Small intestine (tissue), 16 donors: ENCODE measurements at places on chromosomes 3 and 15.

GRCh38 chr3:19110335-19110895 is 37.9 kb upstream of the KCNH8 start:
- DNase-seq, result no peak

DNA sequence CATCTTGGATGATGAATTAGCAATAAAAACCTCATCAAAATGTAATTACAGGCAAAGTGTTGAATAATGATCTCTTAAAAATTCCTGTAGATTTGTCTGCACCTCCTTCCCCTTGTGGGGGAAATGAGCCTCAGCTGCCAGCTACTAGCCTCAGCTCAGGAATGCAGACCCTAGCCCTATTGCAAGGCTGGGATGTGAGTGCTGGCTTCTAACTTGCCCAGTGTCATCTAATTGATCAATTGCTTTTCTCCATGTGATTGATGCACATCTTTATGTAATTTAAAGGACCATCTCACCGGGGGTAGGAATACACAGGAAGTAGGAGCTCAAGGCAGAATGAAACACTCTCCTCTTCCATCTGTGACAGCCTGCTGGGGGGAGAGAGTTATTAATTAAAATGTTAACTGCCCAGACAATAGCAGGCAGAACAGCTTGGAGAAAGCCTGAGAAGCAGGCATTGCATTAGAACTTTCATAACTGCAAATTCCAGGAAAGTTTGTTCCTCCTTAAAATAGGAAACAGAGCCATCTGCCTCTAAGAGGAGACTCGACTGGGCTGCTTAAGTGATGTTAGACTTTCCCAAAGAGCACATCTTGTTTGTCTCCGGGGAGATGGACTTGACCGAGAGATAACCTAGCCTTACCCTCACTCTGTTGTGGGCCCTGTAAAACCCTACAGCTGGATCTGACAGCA is 69.6 kb downstream of the LRTM1 start:
- no peak for DNase-seq

- no peak for DNase-seq
Observed at GRCh38 chr3:3165650-3166049, 13.8 kb downstream of the CRBN start.

DNA sequence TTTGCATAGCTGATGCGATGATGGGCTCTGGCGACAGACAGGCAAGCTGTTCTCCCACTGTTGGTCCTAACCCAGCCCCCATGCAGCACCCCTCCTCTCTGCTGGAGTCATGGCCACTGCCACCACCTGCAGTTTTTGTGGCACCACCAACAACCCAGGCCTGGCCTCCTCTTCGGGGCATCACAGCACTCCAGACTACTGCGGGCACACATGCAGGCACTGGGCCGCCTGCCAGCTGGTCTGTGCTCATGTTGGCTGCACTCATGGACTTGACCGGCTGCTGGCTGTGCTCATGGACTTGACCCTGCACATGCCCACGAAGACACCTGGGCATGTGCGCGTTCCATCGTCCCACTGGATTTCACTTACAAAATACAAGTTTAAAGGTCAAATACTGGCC is 130.9 kb upstream of the TMEM108 start:
- no peak for DNase-seq

GRCh38 chr3:6097556-6097955 is 763.4 kb upstream of the GRM7 start:
- no peak for DNase-seq

- no peak for DNase-seq
Observed at GRCh38 chr3:71563827-71564226, 19.7 kb downstream of the FOXP1 start.

DNA sequence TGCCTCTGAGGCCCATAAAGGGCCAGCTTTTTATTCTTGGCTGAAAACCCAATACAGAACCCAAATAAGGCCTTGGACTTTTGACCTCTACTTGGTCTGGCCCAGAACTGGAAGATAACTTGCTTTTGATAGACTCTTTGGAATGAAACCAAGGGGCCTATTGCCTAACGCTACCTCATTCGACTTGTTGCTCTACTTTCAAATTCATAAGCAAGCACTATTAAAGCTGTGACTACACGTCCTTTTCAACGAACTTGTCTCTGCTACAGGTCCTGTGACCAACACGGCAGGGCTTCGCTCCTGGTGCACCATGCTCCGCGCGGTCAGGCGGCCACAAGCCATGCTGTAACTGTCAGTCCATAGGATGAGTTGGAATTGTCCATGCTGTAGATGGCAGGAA is 385.4 kb downstream of the MFSD1 start:
- no peak for DNase-seq

GRCh38 chr3:187669675-187670504 is at the start of gene SST:
SST (minus strand) TSS chr3:187670394; CDS start chr3:187670291, 103 bp downstream.
- no peak for DNase-seq

DNA sequence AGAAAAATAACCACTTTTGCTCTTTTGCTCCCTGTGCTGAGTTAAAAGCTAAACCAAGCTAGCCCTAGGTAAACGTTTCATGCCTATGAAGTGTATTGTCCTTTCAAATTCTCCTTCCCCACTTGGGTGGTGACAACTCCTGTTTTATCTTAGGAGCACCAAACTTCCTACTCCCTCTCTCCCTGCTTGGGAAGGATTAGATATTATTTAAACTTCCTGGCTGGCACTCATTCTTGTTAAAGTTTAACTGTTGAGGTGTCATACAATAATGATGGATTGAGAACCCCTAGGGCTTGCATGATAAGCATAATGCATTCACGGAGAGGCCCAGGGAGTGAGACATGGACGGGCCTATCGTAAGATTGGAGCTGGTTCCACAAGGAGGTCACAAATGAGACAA is 29.5 kb downstream of the B4GALT4 start:
- DNase-seq, result peak; percentile 80

GRCh38 chr3:48222616-48223513 is at the start of gene CAMP:
CAMP (plus strand) TSS chr3:48223495; CDS start chr3:48223512, 17 bp downstream.
- DNase-seq, result no peak

GRCh38 chr3:157534725-157535161 is 31.5 kb upstream of the VEPH1 start:
- no peak for DNase-seq

DNA sequence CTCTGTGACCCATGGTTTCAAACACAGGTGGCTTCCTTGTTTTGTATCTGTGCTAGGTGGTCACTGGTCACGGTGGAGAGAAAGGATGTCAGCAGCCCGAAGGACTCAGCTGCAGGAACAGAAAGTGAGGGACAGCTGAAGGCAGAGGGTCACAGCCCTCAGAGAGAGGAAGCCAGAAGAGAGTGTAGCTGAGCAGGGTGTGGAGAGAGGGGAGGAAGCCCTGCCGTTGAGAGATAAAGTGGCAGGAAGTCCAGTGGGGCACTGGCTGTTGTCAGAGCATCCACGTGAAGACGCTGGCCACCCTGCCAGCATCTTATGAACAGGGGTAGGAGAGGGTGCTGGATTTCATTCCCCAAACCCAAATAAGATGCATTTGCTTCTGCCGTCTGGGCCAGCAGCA is 36.9 kb downstream of the LIMD1 start:
- no peak for DNase-seq

DNA sequence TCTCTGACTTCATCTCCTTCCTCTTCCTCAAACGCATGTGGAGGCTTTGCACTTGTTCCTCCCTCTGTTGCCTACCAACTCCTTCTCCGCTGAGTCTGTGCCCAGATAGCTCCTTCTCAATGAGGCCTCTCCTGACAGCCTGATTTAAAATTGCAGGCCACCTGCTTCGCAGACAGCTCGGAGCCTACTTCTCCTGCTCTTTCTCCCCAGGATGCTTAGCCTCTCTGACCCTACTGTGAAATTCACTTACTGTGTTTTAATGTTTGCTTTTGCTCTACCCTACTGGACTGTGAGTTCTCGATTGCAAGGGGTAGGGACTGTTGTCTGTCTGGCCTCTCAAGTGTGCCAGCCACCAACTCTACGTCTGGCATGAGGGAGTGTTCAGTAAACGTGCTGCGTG is 83.4 kb downstream of the EEFSEC start:
- DNase-seq, result no peak
